ENCODE measurements at places on chromosomes 5 and 9.

GRCh38 chr5:59887274-59887673, 6.3 kb downstream of the PDE4D start:
- no peak for DNase-seq

GRCh38 chr9:117926031-117926658, 221.9 kb downstream of the TLR4 start:
- no peak for DNase-seq

DNA sequence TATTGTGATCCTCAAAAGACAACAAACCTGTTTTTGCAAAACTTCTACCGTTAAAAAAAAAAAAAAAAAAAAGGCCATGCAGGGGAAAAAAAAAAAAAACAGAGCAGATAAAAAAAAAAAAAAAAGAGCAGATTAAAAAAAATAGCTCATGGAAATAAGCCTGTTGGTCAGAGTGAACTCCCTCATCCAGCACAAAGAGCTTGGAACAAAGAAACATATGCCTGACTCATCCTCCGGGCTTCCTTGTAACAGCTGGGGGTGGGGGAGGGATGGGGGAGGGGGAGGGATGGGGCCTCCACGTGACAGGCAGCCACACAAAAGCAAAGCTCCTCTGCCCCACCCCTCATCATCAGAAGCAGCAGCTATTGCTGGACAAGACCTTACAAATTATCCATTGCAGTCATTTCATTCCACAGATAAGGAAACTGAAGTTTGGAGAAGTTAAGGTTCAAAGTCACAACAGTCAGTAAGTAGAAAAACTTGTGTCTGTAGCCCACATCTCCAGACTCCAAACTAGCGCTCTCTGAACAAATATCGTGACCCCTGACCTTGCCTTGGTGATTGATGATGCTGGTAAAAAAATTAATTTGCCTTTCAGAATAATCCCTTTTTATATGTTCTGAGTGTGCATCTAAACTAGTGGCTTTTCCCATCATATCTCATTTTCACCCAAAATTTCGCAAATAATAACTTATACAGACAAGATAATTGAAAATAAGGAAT, 38.9 kb downstream of the SLC35D2 start:
- no peak for DNase-seq

- DNase-seq, result no peak
Observed at GRCh38 chr9:120839146-120839545, 3.6 kb downstream of the PSMD5 start.

DNA sequence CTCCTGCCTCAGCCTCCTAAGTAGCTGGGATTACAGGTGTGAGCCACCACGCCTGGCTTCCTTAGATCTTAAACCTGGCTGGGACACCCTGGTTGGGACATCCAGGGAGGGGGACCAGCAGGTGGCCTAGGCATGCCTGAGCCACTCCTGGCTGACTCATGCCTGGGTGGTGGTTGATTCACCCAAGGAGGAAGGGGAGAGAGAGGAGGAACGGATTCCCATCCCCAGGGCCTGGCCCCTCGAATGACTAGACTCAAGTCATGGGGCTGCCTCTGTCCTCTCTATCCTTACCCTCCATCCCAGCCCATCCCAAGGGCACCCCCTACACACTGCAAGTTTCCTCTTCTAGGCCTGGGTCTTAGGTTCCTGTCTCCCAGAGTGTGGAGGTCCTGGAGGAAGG, 12.7 kb downstream of the EEIG1 start:
- peak; percentile 47 for DNase-seq

DNA sequence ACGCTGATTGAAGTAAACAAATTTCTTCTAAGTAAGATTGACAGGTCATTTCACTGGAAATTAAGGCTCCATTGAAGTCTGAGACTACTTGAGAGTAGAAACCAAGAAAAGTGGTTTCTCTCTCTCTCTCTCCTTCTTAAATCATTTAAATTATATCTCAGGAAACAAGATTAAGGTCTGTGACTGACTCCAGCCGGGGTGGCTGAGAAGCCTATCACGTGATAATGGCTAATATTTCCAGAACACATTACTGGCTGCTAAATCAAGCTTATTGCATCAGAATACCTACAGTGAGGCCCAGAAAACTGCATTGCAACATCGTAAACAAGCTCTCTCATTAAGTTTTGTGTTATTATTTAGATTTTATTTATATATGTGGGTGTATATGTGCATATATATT, 88.4 kb downstream of the PTCD2 start:
- no peak for DNase-seq

DNA sequence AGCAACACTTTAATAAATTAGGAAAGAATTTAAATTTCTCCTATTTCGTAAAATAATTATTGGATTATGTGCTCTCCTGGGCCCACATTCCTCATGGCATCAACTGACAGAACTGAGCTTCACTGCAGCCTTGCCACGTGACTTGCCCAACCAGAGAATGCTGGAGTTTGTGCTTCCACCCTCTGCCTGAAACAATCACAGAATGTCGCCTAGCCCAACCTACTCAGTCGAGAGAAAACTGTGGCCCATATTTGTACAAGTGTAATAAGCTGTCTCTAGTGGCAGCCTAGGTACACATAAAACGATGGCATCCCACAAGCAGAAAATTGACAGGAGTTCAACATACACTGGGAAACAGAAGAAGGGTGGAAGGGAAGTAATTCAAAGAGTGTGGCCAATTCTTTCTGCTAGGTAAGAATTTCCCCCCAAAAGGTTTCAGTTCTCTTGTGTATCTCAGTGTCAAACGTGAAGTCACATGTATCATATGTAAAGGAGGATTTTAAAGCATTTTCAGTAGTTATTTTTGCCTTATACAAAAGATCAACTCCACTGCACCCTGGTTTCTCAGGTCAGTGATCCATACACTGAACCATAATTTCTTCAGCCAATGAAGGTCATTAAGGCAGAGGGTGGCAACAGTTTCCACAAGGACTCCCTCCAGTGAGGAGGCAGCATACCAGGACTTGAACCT, 41.7 kb downstream of the ZNF608 start:
- no peak for DNase-seq

- DNase-seq, result no peak
Observed at GRCh38 chr9:122820490-122820845, 7.9 kb downstream of the PDCL start.

GRCh38 chr9:83199832-83200231, 136.9 kb upstream of the RASEF start:
- no peak for DNase-seq

- no peak for DNase-seq
Observed at GRCh38 chr9:21326526-21327139, 8.6 kb downstream of the KLHL9 start.

DNA sequence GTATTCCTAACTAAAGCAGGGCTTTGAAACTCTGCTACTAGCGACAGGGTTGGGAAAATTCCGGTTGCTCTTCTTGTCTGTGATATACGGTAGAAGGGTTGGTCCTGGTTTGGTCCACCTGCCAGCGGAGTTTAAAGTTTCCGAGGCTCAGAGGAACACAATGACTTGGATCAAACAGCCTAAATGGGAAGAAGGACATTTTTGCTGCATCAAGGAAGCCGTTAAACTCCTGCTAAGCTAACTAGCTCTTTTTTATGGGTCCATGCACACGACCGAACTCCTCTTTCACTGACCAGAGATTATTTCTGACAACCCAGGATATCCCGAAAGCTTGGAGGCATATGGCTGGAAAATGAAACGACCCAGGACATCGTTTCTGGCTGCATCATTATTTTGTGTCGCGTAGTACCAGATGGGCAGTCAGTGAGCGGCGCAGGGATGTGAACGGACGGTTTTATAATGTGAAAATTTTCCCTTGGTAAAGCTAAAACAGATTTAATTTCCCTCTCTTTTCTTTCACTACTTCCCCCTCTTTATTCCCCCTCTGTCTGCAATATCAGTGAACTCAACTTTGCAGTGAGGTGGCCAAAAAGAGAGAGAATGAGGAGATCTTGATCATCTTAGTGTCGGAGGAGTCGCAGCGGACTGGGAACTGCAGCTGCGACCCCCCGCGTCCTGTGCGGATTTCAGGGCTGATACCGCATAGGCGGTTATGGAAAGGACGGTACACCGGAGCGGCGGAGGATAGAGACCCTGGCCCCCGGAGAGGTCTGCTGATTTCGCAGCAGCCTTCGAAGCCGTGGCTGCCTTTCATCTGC, at the start of gene LURAP1L:
Gene LURAP1L, plus strand, starts transcription at position 160 of the 818 bp plus-strand sequence. CDS start 696 bp downstream, outside the sequence.
- no peak for DNase-seq

- no peak for DNase-seq
Observed at GRCh38 chr9:16030528-16031185, 477.8 kb downstream of the CCDC171 start.

GRCh38 chr5:95718203-95718602, 12.9 kb upstream of the RHOBTB3 start:
- peak; percentile 2 for DNase-seq

DNA sequence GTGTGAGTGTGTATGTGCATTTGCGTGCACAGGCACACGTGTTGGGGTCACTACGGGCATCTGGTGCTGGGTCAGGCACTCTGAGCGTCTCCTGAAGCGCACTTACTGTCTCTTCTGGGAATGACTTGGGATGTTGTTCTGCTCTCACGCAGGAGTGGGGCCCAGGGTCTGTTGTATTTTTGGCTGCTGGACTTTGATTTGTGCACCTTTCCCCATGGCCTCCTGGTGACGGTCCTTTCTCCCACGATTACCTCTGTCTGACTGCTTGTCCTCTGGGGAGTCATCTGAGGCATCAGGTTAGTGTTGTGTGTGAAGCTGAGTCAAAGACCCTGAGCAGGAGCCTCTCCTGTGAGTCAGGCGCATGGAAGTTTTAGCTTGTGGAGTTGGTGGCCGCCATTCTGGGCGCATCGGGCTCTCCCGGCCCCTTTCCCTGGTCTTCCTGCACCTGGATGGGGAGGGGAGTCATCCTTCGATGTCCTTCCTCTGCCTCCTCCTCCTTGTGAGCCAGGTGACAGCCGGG, 62.1 kb downstream of the RXRA start:
- DNase-seq, result no peak

DNA sequence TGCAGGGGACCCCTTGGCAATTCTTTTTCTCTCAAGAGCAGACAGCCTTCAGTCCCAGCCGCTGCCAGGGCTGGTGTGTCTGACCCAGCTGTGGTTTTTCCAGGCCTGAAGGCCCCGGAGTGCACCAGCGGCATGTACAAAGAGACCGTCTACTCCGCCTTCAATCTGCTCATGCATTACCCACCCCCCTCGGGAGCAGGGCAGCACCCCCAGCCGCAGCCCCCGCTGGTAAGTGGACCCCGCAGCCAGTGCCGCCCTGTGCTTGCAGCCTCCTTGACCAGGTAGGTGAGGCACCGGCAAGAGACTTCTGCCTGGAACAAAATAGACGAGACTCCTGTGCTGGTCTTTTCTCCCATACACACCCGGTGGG, 1.3 kb downstream of the TCF7 start:
- no peak for DNase-seq

DNA sequence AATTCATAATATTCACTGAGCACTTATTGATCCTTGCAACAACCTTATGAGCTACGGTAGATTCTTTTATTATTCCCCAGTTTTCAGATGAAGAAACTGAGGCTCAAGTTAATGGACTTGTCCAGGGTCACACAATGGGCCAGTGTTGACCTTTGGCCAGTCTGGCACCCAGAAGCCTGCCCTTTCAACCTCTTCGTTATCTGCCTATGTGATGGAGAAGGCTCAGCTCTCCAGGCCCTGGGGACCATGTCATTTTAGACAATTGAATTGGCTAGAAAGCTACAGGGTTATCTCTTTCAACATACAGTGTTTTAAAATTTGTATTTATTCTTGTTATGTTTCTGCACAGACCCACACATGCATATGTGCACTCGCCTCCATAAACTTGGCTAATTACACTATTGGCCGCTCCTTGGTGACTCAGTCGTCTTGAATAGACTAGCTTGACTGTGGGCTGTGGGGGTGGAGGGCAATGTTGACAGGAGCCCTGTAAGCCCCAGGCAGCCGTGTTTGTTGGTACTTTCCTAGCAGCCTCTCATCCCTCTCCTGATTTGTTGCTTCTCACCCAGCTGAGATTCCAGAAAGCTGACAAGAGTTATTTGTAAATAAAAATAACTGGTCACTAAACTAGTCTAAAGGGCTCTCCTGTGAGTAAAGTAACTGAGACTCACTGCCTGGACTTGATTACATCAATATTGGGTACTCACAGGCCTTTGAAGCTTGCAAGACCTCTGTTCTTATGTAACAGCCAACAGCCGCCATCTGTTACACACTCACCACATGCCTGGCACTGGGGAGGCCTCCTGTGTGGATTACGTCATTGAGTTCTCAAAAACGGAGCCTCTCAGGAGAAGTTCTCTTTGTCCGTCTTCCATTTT, 8.5 kb upstream of the ANGPTL2 start:
- no peak for DNase-seq

DNA sequence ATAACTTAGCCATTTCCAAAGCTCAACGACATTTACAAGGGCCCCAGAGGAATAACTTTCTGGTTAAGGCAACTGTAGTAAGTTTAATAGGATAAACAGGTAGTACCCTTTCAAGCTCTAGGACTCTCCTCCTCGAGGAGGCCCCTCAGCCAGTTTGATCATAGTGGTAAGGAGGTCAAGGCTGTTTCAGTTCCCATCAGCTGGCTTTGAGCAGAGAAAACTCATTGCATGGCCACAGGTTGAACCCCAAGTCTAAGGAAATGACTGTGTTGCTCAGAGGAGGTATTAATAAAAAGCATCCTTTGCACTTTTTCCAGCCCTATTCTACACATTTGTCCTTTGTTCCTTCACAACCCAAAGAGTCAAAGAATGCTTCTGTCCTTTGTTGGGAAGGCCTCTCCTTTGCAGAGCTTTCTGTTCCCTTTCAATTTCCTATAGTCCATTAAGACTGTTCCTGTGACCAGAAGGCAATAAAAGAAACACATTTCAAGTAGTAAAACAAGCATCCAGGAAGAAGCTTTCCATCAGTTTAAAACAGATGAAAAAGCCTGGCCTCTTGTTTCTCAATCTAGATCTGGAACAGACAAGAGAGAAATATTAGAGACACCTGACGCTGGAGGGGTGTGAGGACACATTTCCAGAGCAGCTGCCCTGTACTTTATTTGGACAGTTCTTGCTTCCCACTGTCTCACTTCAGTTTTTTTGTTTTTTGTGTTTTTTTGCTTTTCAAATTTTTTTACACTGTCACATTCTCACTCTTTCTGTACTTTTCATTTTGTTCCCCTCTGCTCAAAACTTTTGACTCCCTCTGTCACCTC, 54.1 kb downstream of the PRRC1 start:
- no peak for DNase-seq

DNA sequence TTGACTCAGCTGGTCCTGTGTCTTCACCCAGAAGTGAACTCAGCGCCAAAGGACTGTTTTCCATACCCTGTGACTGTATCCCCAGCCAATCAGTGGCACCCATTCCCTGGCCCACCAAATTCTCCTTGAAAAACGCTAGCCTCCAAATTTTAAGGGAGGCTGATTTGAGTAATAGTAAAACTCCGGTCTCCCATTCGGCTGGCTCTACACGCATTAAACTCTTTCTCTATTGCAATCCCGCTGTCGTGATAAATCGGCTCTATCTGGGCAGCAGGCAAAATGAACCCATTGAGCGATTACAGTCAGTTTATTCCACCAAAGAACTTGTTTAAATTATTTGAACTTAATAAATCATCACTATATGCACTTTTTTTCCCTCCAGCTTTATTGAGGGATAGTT, 55.9 kb upstream of the PPP1R26 start:
- DNase-seq, result no peak

DNA sequence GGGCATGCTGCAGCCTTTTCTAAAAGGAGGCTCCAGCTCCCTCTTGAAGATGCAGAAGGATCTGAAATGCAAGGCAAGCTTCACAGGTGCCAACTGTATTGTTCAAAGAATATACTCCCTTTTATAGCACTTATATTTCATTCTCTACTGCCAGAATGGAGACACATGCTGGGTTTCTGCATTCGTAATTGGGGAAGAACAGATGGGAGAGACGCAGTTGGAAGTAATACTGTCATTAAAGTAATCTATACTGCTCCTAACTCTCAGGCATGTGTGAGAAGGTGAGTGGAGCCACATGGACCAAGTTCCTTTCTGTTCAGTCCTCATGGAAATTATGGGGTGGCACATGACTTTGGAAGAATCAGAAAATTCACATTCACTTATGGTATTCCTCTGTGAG, 226.4 kb downstream of the TRIM32 start:
- no peak for DNase-seq
